Stimulated activated CD8-positive, alpha-beta memory T cell treated with anti-CD3 and anti-CD28 coated beads, Interleukin-4, amount 100 ng/mL, for 1 hour (primary cell): ENCODE measurements at places on chromosomes 5 and 9.

DNA sequence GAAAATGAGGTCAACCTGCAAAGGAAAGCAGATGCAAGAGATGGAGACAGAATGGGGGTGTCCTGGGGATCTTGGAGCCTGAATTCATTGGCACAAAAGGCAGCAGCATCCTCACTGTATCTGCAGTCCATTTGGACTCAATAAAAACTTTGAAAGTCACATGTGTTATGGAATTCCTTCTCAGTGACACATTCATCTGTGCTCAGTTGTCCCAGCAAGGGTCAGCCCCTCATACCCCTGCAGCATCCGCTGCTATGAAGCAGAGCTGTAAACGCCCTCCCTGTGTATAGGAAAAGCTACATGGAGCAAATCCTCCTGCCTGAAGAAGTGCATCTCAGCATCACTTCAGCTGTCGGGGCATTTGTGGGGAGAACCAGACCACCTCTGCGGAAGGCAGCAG is 14.5 kb upstream of the RARS1 start:
- DNase-seq = no peak

DNA sequence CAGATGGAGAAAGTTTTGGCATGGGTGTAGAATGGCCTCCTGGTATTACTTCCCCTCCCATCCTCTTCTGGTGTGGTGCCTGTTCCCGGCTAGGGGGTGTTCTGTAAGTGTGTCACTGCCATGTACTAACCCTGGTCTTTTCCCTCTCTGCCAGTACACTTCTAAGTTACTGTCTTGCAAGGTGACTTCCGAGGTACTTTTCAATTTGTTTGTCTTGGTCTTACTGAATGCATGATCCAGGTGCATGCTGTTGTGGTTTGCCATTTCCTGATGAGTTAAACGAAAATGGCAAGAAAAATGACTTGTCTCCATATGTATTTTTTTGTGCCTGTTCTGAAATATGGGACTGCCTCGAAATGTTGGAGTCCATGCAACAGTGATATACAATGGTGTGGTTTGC is 46.0 kb downstream of the C9orf152 start:
- DNase-seq = no peak

GRCh38 chr5:170300361-170301013 is 2.9 kb upstream of the LCP2 start:
- no peak for DNase-seq

- no peak for DNase-seq
Observed at GRCh38 chr9:92734931-92735635, 29.6 kb downstream of the BICD2 start.

- no peak for DNase-seq
Observed at GRCh38 chr5:36728697-36729543, 122.5 kb downstream of the SLC1A3 start.

DNA sequence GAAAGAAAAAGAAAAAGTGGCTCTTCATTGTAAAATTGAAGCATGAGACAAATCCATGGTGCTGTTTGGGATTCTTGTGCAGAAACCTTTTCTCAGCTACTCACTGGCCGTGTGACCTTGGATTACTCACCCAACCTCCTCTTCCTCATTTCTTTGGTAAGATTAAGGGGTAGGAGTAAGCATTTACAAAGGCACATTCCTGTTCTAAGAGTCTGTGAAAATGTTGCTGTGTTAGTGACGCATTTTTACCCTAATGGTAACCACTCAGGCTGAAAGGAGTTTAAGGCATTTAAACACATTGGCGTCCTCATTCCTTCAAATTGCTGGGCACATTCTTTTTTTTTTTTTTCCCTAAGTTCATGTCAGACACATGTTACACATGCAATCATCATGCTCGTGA is 4.3 kb downstream of the RAI14 start:
- DNase-seq = no peak

GRCh38 chr5:173850659-173851058 is 37.5 kb upstream of the CPEB4 start:
- no peak for DNase-seq

DNA sequence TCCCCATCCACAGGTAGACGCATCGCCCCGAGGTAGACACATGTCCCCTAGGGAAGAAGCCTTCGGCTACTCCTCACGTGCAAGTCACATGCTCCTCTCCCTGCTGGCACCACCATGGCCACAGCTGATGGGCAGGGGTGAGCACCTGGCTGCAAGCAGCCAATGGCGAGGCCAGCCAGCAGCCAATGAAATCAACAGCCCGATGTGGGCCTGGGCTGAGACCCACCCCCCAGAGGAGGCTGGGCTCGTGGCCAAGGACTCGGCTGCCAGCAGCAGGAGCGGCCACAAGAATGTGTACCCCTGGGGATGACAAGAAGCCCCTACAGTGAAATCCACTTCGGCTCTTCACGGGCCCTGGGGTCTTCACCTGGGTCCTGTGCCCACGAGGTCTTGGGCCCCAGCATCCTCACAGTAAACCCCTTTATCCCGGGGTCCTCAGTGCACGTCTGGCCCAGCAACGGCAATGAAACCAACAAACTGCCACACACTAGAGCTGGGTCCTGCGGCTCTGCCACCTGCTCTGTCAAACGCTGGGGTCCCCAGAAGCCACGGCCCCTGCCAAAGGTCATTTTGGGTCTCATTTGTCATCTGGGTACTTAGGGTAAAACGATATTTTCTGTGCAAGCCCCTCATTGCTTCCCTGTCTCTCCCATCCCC is 22.1 kb upstream of the PTGES start:
- no peak for DNase-seq

GRCh38 chr9:84670138-84671041 is 861 bp downstream of the NTRK2 start:
- no peak for DNase-seq

DNA sequence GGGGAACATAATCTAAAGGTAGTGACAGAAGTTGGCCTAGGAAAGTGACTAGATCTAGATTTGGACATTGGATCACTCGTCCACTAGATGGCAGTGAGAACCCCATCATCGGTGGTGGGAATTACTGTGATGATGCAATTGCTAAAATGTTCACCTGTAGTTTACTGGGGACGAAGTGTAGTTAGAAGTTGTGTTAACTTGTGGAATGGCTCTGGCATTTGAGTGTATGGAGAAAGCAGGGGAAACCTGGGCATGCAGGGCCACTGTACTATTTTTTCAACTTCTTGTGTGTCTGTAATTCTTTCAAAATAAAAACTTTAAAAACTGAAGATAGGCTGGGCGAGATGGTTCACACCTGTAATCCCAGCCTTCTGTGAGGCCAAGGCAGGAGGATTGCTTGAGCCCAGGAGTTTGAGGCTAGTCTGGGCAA is 75.5 kb downstream of the PHAX start:
- peak; percentile 8 for DNase-seq

- no peak for DNase-seq
Observed at GRCh38 chr9:129320575-129321285, 142.7 kb upstream of the IER5L start.

GRCh38 chr9:129351058-129351641 is 173.1 kb upstream of the IER5L start:
- DNase-seq = no peak

DNA sequence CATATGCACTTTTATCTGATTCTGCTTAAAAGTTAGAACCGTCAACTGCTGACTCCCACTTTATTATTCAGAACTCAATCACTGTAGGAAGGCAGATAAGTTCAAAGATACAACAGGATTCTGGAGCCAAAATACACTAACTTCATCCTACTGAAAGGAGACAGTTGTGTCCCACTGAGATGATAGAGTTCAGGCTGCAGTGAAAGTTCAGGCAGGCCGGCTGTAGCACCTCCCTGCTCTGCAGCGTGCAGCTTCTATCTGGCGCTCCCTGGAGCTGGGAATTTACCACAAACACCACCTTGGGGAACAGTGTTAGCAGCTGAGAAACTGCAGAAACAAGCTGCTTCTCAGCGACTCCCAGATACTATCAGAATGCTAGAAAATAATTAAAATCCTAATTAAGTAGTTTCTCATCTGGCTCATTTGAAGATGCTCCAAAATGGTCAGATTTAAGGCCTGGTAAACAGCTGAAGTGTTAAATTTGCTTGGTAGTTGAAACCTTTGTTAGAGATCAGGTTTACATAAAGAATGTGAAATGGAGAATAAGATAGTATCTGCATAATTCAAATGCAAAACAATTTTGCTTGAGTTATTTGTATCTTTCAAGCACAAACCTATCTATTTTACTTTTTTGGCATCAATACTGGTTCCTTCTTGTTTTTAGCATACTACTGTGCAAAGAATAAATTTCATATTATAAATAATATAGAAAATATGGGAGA is 52.3 kb upstream of the CNTLN start:
- no peak for DNase-seq

DNA sequence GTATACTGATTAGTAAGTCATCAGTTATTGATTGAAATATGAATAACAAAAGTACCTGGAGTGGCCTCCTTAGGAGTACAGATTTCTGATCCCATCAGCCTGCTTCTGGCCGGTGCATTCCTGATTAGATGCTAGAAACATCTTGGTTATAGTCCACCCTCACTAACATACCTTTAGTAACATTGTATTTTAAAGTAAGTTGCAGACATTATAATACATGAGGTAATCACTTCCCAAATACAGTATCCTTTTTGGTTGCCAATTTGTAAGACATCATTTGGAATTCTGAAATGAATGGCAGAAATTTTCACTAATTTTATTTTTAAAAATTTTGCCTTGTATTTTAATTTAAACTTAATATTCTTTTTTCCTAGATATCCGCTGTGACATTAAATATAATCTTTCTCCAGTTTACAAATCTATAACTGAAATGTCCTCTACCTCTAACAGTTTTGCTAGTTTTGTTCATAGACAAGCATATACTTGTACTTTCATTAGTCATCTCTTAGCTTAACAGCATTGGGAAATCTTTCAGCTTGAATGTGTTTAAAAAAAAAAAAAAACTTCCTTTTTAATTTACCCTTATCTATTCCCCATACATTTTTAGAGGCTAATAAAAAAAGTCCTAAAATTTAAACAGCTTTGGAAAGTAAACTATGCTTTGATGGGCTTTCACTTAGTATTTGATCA is 178.9 kb downstream of the XRCC4 start:
- no peak for DNase-seq

- no peak for DNase-seq
Observed at GRCh38 chr9:89768650-89769071, 163.8 kb downstream of the GADD45G start.

GRCh38 chr5:2141254-2142000 is 258.7 kb upstream of the IRX4 start:
- no peak for DNase-seq

GRCh38 chr9:82132024-82132423 is 143.5 kb downstream of the SPATA31D1 start:
- no peak for DNase-seq

DNA sequence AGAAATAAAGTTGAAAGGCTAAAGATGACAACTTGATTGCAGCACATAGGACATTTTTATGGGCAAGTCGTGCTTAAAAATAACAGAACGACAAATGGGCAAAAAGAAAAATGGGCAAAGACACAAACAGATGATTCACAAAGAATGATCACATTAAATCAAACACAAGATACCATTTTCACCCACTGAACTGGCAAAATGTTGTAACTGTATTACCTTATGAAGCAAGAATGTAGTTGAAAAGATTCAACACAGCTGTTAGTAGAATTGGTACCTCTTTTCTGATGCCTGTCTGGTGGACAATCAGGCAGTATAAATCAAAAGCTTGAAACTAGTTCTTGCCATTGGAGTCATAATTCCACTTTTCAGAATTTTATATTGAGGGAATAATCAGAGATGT is 81.0 kb upstream of the PALM2AKAP2 start:
- DNase-seq = no peak

GRCh38 chr9:12916042-12916441 is 141.2 kb downstream of the LURAP1L start:
- no peak for DNase-seq

DNA sequence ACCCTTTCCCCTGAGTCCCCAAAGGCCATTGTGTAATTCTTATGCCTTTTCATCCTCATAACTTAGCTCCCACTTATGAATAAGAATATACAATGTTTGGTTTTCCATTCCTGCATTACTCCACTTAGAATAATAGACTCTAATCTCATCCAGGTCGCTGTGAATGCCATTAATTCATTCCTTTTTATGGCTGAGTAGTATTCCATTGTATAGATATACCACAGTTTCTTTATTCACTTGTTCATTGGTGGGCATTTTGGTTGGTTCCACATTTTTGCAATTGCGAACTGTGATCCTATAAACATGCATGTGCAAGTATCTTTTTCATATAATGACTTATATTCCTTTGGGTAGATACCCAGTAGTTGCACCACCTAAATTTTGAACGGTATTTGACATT is 101.5 kb downstream of the SEMA5A start:
- no peak for DNase-seq

DNA sequence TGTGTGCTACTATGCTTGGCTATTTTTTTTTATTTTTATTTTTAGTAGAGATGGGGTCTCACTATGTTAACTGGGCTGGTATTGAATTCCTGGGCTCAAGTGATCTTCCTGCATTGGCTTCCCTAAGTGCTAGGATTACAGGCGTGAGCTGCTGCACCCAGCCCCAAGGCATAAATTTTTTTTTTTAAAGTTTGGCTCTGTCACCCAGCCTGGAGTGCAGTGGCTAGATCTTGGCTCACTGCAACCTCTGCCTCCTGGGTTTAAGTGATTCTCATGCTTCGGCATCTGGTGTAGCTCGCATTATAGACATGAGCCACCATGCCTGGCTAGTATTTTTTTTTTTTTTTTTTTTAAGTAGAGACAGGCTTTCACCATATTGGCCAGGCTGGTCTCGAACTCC is 70.3 kb downstream of the RAB24 start:
- DNase-seq = no peak

DNA sequence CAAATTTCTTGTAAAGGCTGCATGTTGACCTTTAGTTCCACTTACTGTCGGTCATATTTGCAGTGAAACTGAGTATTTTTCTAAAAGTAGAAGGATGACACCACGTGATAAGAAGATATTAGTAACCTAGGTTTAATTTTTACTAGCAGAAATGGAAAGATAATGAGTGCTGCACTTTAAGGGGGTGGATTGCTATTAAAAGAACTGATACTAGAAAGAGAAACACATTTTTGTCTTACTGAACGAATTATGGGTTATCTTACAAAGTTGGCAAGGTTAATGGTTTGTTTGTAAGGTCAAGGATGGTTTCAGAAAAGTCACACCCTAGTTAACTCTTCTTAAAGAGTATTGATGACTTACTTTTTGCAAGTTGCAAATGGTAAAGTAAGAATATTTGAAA is 2.4 kb downstream of the MACIR start:
- no peak for DNase-seq

DNA sequence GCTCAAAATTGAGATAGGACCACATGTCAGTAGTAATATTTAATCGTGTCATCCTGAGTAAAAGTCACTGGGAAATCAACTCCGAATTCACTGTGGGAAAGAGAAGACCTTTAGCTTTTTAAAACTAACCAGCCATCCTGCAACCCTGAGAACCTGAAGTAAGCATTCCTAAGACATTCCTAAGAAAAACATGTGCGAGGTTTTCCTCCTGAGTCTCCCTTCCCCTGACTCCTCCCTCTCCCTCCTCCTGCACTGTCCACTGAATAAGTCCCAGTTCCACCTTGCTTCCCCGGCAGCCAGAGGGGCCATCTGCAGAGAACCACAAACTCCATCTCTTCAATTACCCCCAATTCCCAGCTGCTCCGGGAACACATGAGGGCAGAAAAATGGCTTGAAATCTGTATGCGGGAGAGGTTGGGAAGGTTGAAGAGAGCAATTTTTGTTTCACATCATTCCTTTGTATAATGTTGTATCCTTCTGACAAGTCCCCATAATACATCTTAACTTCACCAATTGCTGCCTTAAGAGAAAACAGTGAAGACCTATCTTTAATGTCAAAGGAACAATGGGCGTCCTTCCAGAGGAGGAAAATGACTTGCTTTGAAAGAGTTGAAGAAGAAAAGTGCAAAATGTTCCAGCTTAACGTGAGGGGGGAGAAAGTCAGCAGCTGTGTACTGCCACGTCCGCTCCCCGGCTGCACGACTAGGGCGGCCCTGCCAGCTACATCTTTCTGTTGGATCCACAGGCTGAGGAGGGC is 186.3 kb downstream of the ZNF462 start:
- no peak for DNase-seq
